ENCODE measurements at places on chromosomes 11 and 22. TPM values are rescaled to one million over a fixed set of nuclear protein-coding genes. Genes with fewer than 3 reads are reported as not detected.

The SMTNL1 gene
- 0.28 TPM for polyA plus RNA-seq

DNA sequence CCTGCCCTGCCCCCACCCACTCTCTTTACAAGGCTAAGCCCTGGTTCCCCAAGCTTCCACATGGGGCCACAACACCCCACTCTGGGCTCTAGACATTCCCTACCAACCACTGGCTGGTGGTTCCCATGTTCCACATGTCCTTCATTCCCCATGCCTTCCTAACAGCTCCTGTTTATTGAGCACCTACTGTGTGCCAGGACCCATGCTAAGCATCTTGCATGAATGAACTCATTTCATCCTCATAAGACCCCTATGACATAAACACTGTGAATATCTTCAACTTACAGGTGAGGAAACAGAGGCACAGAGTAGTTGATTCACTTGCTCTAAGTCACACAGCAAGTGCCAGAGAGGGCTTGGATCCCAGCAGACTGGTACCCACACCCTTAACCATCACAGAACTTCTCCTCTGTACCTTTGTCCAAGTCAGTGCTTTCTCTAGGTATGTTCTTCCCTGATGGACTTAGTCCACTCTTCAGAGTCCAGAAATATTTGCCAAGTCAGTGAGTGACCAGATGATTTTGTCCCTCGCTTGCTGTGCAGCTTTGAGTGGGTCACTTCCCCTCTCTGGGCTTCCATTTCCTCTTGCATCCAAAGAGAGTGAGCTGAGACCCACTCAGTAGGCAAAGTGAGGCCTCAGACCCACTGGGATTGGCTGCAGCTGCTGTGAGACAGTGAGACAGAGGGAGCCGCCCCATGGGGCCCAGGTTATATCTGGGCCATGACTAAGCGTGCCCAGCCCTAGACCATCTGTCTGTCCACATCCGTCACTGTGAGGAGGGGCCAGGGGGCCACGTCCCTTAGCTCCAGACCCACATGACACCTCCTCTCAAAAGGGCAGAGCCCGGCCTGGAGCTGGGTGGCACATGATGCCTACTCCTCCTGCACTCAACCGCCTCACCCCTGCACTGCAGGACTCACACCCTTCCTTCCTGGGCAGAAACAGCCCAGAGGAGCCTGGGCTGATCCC is 132.4 kb downstream of the MN1 start:
- no peak for DNase-seq

DNA sequence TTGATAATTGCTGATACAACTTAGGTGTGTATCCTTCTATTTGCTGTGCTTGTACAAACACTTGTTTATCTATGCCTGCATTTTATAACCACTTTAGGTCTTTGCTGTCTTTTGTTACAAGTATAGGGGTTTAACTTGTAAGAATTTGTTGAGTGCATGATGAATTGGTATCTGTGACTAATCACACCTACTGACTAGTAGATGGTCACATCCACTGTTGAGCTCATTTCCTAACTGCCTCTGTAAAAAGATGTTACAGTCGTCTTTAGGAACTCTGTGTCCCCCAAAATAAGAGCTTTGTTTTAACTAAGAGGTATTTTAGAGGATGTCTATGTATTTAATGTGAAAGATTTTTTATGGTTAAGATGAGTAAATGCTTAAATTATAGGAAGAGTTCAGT is 60.5 kb downstream of the HIPK3 start:
- no peak for DNase-seq

- DNase-seq: no peak
Observed at GRCh38 chr11:79610678-79611077, 169.8 kb upstream of the TENM4 start.

DNA sequence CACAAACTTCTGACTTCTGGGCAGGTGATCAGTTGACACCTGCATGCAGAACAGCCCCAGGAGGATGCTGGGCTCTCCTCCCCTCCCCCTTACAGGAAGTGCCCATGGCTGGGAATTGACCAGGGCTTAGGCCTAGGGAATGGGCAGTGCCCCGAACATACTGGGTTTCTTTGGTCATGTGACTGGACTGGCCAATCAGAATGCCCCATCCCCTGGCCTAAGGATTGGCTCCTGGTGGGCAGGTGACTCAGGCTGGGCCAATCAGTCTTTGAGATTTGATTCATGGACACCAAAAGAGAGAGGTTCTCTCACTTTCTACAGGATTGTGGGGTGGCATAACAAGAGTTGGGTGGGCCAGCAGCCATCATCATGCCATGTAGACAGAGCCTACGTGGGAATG is 37.1 kb downstream of the MCM5 start:
- no peak for DNase-seq

GRCh38 chr11:16911658-16912057 is 102.6 kb downstream of the PLEKHA7 start:
- no peak for DNase-seq

- DNase-seq: peak; percentile 23
Observed at GRCh38 chr22:45441138-45441537, 27.6 kb downstream of the RIBC2 start.

DNA sequence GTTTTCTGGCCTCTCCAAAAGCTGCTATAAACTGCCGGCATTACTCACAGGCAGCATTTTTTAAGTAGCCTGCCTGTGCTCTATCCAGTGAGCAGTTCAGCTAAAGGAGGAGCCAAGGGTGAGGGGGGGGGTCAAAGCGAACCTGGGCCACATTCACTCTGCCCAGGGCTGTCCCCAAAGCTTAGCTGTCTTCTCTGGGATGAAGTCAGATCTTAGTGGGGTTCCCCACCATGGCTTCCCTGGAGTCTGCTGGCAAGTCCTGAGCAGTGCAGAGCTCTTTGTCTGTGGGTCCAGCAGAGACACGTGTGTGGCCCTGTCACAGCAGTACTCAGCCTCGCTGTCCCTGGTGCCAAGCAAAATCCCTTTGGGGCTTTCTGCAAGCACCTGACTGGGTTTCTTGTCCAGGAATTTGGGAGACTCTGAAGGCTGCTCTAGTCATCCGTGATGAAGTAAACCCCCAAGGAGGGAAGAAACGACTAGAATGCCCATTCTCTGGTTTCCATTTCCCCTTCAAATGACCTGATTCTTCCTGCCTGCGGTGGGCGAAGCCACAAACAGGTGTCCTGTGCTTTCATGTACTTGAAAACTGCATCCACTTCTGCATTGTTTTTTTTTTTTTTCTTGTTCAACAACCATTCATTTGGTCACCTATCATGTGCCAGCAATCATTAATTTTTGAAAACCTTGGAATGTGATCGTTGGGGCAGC is 2.6 kb downstream of the KCNJ5 start:
- no peak for DNase-seq

DNA sequence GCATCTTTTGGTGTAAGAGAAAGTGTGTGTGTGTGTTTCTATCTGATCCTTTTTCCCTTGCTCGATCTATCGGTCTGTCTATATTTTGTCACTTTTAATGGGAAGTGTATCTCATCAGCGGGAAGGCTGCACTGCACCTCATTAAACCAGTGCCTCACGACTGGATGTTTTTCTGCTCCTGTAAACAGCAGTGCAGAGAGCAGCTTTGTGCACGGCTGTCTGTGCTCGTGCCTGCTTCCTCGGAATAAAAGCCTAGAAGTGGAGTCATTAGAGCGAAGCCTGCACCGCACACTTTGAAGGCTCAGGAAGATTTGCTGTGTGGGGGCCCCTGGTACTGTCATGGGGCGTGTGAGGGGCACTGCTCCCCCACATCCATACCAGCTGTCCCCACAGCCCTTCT is 27.0 kb upstream of the PARVG start:
- no peak for DNase-seq

All from naive thymus-derived CD4-positive, alpha-beta T cell (primary cell).